ENCODE measurements at places on chromosomes 1 and 21.

DNA sequence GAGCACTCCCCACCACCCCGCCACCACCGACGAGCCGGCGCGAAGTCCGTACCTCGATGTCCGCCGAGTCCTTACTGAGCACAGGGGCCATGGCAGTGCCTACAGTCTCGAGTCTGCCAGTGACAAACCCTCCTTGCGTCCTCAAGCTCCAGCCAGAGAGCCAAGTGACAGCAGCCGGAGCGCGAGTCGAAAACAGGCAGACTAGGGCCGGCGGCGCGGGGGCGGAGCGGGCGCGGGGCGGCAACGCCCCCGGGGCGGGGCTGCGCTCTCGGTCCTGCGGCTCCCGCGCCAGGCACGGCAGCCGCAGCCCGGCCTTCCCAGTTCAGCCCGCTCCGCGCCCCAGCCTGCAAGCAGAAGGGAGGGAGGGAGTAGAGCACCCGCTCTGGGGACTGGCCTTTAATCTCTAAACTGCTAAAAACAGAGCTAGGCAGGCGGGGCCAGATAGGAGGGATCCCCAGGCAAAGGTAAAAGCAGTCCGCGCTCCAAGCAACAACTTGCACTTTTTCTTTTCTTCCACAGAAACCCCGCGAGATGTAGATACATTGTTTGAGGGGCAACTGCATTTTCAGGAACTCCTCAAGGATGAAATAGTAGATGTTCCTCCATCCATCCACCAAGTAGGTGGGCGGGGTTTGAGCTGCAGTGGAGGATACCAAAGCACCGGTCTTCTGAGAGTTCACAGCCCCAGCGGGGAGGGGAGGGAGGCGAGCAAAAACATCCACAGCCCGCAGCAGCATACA, at the start of gene DPYD:
Gene DPYD, minus strand, starts transcription at position 203 of the 740 bp plus-strand sequence. Its CDS starts 112 bp downstream, at position 91.
- peak; percentile 93 for DNase-seq

DNA sequence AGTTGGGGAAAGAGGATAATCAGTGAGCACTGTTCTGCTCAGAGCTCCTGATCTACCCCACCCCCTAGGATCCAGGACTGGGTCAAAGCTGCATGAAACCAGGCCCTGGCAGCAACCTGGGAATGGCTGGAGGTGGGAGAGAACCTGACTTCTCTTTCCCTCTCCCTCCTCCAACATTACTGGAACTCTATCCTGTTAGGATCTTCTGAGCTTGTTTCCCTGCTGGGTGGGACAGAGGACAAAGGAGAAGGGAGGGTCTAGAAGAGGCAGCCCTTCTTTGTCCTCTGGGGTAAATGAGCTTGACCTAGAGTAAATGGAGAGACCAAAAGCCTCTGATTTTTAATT, 42.7 kb downstream of the YARS1 start:
- no peak for DNase-seq

DNA sequence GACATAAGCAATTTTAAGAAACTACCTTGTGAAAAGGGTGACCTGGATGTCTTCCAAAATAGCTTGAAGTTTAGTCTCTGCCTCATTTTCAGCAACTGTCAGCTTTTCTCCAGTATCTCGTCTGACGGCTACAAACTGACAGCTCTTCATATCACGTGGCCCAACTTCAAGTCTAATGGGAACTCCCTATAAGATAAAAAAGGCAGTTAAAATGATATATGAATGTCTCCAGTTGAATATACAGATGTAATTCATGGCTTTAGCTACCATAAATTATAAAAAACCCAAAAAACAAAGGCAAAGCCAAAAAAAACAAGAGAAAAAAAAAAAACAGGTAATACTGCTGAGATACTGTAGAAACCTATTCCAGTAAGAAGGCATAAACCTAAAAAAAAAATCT, 44.9 kb upstream of the SLC30A10 start:
- no peak for DNase-seq

DNA sequence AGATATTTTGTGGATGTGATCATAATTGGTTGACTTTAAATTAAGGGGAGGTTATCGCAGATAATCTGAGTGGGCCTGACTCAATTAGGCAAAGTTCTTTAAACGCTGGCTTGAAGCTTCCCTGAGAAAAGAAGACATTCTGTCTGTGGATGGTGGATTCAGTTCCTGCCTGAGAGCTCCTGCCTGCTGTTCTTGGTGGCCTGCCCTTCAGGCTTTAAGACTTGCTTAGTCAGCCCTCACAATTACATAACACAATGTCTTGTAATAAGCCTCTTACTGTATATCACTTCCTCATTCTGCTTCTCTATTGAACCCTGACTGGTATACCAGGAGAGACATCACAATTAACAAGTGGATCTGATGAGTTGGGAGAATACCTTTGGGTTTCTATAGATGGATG, 50.2 kb downstream of the KCNJ6 start:
- no peak for DNase-seq

- DNase-seq = no peak
Observed at GRCh38 chr1:153803470-153804056, 28.4 kb downstream of the SLC27A3 start.

GRCh38 chr21:45875881-45876280, 105.7 kb upstream of the COL6A1 start:
- no peak for DNase-seq

GRCh38 chr1:7508052-7508933, 262.8 kb upstream of the VAMP3 start:
- no peak for DNase-seq

DNA sequence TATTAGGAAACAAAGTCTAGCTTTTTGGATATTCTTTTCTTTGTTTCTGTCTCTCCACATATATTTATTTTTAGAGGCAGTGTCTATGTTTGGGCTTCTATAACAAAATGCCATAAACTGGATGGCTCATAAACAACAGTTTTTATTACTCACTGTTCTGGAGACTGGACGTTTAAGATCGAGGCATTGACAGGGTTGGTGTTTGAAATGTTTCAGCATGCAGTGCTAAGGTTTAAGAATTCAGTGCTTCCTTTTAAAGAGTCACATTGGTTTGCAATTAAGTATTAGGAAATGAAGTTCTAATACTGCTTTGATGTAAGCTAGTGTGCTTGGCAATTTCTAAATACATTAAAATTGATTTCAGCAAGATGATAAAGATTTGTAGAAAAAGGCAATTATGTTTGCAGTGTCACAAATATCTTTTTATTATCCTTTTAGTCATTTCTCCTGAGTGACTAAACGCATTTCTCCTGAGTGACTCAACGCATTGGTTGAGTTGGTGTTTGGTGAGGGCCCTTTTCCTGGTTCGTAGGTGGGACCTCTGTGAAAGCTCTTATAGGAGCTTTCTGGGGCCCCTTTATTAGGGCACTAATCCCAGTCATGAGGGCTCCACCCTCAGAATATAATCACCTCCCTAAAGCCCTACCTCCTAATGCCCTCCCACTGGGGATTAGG, 317.0 kb downstream of the USP25 start:
- DNase-seq = no peak

DNA sequence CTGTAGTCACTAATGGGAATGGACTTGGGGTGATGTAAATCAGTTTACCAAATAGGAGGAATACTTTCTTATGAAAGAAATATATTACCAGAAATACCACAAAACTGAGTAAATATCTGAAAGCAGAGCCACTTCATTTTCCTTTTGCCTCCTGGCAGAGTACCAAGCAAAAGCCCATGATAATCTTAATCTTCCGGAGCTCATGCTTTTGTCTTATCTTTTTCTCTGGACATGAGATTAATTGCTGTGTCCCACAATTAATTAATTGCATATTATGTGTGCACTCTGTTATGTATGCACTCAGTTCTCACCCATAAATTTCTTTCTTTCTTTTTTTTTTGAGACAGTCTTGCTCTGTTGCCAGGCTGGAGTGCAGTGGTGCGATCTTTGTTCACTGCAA, 94.1 kb upstream of the PDE4B start:
- no peak for DNase-seq

DNA sequence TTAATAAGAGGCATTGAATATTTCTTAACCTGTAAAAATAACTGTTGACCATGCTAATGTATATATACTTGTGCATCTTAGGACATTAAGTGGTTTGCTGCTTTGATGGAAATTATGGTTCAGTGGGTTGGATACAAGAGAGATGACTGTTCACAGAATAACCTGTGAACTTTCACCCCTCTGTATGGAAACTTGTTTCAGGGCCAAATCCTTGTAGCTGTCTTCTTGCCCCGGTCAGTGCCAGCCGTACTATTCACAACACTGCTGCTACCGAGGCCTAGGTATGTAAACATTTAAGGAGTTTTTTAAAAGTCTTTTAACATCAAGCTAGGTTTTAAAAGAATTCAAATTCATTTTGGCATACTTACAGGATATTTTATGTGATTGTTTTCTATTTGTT, 16.1 kb downstream of the DONSON start:
- no peak for DNase-seq

GRCh38 chr1:246591504-246591903, 25.2 kb downstream of the CNST start:
- DNase-seq = no peak

- DNase-seq = no peak
Observed at GRCh38 chr1:1088801-1089680, 14.9 kb upstream of the RNF223 start.

- DNase-seq = no peak
Observed at GRCh38 chr1:94327001-94327690, 89.8 kb upstream of the ARHGAP29 start.

GRCh38 chr1:230139315-230139714, 72.3 kb downstream of the GALNT2 start:
- no peak for DNase-seq

- no peak for DNase-seq
Observed at GRCh38 chr1:2530513-2531361, 674 bp upstream of the HES5 start.

DNA sequence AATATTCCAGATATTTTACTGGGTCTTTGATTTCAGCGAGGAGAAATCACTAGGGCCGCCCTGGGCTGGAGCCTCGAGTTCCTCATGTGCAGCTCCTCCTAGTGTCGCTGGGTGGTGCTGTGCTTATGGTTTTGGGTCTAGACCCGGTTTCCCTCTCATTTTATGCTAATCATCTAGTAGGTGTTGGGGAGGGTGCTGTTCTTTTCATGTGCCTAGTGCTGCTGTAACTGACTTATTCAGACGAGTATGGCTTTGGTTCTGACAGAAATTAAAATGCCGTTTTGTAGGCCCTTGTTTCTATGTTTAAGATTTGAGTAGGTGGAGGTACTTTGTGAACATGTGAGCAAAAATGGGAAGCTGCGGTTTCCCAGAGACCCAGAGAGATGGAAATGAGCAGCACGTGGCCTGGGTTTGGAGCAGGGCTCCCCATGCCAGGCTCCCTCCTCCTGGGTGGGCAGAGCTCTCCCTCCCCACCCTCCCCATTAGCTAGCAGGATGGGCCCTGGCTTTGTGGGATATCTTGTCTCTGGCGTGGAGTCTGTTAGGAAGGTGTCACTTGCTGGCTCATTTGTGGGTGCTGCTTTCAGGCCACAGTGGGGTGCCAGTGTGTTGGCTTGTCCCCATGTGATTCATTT, 74.0 kb upstream of the GPR88 start:
- DNase-seq = no peak

- DNase-seq = peak; percentile 76
Observed at GRCh38 chr1:16082283-16083038, 9.0 kb upstream of the FAM131C start.

DNA sequence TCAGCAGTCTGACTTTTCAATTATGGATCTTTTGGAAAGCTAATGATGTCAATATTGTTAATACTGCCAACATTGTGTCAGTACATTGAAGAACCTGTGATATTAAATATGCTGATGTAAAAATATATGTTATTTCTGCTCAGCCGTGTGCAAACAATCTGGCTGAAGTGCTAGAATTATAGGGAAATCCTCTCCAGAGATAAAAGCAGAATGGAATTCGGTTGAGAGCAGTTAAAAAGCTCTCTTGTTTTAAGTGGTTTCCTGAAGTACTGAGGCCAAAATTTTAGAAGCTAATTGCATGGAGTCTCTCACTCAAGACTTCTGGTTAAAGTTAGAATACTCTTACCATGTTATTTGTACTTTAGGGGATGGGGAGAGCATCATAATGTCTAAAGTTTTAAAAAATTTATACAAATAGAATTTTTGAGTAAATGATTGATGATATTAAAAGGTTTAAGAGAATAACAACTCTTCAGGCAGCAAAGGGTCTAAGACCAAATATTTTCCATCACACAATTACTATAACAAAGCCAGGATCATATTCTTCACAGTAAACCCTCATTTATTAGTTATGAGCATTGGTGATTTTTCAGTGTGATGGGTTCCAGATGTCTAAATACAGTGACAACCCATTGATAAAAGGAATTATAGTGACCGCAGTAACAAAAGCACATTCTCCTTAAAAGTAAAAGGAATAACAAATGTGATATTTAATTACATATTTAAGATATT, 834.2 kb upstream of the CXADR start:
- DNase-seq = no peak

- no peak for DNase-seq
Observed at GRCh38 chr1:227280836-227281235, 37.5 kb downstream of the CDC42BPA start.

DNA sequence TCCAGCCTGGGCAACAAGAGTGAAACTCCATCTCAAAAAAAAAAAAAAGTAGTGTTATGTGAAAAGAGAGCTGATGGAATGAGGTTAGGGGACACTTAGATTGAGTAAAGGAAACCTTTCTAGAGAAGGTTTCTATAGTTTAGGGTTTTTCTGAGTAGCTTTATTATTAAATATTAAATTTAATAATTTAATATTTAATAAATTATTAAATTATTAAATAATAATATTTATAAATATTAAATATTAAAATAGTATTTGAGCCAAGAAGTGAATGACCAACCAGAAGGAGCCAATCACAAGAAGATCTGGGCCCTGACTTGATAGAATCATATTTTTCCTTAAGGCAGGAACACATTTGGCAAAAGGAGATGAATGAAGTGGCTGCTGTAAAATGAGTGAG, 50.7 kb downstream of the ALG6 start:
- no peak for DNase-seq

GRCh38 chr1:225662155-225662554, 9.2 kb upstream of the ENAH start:
- DNase-seq = no peak

GRCh38 chr1:172745014-172745413, 86.1 kb downstream of the FASLG start:
- DNase-seq = no peak

DNA sequence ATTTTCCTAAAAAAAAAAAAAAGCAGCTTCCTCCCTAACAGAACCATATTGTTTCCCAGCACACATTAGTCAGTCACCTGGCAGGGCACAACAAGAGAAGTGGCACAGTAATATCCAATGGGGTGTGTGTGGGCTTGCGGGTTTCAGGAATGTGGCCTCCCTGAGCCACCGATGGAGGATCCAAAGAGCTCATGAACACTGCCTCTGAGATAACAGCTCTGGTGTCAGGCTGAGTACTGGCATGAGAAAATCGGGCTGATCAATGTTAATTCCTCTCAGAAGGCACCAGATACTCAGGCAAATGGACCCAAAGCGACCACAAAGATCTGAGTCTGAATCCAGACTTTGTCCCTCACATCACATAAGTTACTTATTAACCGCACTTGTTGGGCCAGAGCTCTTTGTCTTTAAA, 2.2 kb upstream of the LYPD8 start:
- DNase-seq = no peak

DNA sequence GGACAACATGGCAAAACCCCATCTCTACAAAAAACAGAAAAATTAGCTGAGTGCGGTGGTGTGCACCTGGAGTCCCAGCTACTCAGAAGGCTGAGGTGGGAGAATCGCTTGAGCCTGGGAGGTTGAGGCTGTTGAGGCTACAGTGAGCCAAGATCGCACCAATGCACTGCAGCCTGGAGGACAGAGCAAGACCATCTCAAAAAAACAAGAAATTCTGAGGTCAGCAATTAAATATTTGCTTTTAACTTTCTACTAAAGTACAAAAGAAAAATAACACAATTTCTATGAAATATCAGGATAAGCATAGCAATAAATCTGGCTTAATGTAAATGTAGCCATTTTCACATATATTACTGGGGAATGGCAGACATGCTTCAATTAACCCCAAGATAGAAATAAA, 9.9 kb downstream of the PPP1R15B start:
- DNase-seq = no peak

Data from activated naive CD8-positive, alpha-beta T cell treated with anti-CD3 and anti-CD28 coated beads, Interleukin-2, amount 10 ng/mL, durations not matched to agents 7 days and 5 days (primary cell).